ENCODE measurements at places on chromosomes 16 and 17.

- DNase-seq: no peak
Measured at GRCh38 chr17:19727501-19728078, 11.2 kb upstream of the SLC47A2 start.

DNA sequence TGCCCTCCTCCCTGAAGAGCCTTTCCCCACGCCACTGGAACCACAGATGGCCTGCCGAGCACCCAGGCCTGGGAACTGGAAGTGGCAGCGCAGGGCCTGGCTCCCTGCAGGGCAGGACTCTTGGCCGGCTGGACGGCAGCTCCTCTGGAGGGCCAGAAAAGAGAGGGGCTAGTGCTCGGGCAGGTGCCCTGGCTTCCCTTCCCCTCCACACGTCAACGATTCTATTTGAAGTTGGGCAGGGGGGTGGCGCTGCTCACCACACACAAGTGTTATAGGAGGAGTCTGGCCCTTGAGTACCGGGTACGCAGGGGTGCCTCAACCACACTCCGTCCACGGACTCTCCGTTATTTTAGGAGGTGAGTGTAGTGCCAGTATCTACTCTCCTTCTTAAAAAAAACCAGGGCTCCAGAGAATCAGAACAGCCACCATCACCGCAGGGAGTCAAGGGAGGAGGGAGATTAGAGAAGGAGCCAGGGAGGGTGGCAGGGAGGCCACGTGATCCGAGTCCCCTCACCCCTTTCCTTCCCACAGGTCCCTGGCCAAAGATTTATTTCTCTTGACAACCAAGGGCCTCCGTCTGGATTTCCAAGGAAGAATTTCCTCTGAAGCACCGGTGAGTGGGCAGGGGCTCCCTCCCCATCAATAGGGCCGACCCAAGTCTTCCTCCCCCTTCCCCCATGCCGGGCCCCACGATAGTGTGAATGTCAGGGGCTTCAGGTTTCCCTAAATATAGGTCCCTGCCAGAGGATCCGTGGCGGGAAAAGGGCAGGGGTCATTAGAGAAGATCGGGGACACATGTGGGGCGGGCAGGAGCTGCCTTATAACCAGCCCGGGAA, 1.4 kb upstream of the ALDOA start:
- no peak for DNase-seq

DNA sequence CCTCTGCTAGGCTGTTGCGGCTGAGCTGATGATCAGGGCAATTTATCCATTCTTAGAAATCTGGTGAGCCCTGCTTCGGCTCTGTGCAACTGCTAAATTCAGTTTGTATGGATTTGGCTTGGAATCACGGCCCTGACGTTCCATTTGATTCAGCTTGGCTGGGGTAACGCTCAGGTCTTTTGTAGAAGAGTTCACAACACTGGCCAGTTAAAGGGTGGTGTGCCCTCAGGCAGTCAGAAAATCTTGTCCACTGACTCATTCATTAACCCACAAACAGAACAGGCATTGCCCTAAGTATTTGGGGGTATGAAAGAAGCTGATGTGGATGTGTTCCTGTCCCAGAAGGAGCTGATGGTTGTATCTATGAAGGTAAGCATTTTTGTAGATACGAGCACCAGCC, 53.9 kb downstream of the GNAO1 start:
- no peak for DNase-seq

- DNase-seq: no peak
Measured at GRCh38 chr17:55576996-55577586, 65.8 kb upstream of the SMIM36 start.

- no peak for DNase-seq
Measured at GRCh38 chr17:8189041-8189710, 804 bp downstream of the BORCS6 start.

DNA sequence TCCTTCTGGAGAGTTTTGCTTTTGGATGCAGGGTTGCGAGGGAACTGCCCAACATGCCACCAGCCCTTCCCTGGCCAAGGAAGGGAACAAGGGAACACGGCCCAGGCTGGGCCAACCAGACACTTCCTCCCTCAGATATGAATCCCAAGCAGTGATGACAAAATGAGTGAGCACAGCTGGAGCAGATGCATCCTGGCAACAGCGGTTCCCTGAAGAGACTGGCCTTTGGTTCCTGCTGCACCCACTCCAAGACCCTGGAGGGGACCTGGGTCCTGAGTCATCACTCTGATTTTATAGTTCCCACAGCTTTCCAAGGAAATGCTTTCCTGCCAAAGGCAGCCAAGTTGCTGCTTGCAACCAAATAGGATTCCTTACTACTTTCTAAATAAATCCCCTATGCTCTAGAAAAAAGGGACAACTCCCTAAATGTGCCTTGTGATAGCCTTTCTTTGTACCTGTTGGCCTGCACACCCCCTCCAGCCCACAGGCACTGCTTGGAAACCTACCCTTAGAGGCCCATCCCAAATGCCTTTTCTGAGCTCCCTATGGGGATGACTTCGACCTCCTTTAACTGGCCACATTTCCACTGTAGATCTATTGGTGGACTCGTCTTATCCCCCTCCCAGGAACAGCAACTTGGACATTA, 5.3 kb downstream of the ST3GAL2 start:
- no peak for DNase-seq

GRCh38 chr17:40303009-40303657, 5.8 kb upstream of the RARA start:
- no peak for DNase-seq

DNA sequence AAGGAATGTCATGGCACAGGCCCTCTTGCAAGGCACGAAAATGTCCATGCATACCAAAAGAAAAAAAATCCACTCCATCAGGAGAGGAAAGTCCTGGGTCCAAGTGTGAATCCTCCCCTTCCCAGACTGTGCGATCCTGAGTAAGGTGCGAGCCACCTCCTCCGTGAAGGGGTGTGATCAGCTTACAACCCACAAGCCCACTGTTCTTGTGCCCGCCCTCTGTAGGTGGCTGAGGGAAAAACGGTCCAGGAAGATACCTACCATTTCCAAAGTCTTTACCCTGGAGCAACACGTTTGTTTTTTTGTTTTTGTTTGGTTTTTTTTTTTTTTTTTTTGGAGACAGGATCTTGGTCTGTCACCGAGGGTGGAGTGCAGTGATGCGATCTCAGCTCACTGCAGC, 116.5 kb downstream of the ZNF423 start:
- DNase-seq: no peak

DNA sequence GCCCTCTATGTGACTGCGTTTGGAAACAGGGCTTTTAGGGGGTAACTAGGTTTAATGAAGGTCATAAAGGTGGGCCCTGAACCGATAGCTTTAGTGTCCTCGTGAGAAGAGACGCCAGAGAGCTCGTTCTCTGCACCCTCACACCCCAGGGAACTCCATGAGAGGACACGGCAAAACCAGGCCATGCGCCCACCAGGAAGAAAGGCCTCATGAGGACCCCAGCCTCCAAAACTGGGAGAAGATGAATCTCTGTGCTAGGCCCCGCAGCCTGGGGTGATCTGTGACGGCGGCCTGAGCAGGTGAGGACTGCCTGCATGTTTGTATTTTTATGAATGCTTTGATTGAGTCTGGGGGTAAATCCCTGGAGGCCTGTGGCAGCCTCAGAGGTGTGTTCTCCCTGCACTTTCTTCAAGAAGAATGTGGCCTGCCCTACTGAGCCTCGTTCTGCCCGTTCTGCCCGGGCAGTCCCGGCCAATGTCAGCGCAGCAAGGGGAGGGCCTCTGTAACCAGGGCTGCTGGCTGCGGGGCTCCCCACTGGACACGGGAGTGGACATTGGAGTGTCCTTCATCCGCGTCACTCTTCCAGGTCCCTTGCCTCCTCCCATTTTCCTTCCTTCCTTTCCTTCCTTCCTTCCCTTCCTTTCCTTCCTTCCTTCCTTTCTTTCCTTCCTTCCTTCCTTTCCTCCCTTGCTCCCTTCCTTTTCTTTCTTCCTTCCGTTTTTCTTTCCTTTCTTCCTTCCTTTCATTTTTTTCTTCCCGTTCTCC, 6.8 kb upstream of the RNF213 start:
- DNase-seq: peak; percentile 19

- no peak for DNase-seq
Measured at GRCh38 chr17:48718227-48718760, 4.0 kb downstream of the PRAC1 start.

DNA sequence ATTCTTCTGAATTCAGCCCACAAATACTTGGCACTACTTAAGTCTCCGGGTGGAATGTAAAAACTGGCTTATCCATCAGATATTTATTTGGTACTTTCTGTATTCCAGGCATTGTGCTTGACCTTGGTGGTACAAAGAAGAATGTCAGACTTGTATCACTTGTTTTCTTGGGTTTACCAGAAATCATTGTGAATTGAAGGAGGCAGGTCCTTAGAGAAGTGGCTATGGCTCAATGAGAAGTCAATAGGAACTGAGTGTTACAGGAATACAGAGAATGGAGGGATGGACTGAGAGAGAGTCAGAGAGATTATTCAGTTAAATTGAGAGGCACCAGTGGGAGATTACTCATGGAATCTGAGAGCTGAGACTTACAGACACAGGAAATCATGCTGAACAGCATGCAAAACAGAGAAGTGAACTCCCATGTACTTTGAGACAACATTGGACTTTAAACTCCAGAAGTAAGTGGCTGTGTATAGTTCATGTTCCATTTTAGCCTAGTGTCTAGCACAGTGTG, 704.1 kb downstream of the CDH11 start:
- no peak for DNase-seq

DNA sequence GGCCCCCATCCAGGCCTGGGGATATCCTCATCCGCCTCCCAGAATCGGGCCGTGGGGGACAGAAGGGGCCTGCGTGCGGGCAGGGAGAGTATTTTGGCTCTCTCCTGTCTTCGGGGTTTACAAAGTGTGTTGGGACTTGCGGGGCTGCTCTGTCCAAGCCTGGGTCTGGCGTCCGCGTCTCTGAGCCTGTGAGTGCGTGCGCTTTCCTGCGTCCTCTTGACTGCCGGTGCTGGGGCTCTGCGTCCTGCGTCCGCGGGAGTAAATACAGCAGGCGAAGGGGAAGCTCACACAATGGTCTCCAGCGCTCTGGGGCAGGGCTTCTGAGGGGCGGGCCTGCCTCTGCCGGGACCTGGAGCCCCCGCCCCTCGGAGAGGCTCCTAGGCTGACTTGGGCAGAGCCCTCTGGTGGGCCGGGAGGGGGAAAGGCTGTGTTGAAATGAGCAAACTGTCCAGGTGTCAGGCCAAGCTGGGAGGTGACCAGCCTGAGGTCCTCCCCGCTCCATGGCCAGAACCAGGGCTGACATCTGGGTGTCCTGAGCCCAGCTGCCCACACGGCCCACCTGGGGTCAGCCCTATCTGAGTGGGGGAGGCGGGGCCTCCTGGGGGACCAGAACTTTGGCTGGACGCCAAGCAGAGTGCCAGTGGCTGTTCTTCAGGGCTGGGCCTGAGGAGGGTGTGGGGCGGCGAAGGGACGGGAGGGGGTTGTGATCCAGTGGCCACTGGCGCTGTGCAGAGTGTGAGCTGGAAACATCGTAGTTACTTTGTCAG, 233.6 kb downstream of the SEC14L1 start:
- peak; percentile 92 for DNase-seq

DNA sequence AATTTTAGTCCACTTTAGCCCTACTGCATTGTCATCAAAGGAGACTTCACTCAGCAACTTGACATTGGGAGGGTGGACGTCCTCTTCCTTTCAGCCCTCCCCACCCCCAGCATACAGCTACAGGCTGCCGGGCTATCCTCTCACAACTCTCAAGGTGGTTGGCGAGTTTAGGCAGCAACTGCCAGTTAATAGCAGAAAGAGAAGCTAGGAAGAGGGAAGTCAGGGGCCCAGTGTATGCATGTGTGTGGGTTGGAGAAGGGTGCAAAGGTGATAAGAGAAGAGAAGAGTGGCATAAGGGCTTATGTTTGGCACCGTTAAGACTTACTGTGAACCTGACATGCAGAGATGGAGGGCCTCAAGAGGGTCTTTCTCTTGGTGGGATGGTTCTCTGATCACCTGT, 31.8 kb downstream of the CCL4 start:
- no peak for DNase-seq

- DNase-seq: no peak
Measured at GRCh38 chr17:76161619-76162266, 20.7 kb upstream of the FOXJ1 start.

GRCh38 chr16:84724606-84725309, 25.0 kb downstream of the USP10 start:
- no peak for DNase-seq

GRCh38 chr17:80270104-80270503, 9.5 kb downstream of the RNF213 start:
- peak; percentile 47 for DNase-seq

- peak; percentile 91 for DNase-seq
Measured at GRCh38 chr16:2964475-2965336, 631 bp downstream of the KREMEN2 start.

DNA sequence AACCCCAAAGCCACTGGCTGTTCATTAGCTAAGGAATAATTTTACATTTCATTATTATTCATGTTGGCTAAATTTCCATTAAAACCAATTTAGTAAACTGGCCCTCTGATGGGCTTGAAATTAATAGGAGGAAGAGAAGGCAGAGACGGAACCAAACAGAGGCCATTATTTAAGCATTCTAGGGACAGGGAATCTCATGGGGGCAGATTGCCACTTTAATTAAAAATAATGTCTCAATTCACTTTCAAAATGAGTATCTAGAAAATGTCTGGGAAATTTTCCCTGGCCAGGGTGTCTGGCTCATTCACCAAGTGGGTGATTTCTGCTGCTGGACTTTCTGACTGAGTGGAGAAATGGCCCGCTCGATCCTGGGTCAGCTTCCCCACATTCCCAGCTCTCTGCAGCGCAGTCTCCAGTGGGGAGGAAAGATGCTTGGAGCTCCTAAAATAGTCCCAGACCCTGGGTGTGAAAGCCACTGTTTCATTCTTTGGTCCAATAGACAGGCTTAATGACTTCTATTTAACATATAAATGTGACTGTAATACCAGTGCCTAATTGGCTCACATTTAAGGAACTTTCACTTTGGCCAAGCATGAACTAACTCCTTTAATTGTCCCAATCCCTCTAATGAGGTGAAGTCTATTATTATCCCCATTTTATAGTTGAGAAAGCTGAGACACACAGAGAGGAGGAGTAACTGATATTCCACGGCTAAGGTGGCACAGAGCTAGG, 64.3 kb downstream of the IRX6 start:
- DNase-seq: no peak

DNA sequence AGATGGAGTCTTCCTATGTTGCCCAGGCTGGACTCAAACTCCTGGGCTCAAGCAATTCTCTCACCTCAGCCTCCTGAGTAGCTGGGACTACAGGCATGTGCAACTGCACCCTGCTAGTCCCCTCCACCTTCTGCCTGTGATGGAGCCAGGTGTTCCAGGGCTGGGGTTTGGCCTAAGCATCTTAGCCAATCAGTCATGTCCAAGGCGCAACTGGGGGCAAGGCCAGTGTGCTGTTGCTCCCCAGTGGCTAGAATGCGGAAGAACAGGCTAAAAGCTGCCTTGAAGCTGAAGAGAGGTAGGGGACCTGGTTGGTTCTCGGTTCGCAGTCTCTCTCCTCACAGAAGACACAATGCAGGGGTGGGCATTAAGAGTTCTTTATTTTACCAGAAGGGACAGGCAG, 18.6 kb downstream of the FLOT2 start:
- peak; percentile 52 for DNase-seq

GRCh38 chr17:75182319-75182568, 515 bp downstream of the SUMO2 start:
- peak; percentile 18 for DNase-seq

Measured in NCI-H526 (cell line).